ENCODE measurements at places on chromosomes 11 and 22. TPM values are rescaled to one million over a fixed set of nuclear protein-coding genes. Genes with fewer than 3 reads are reported as not detected.
A peak's percentile ranks its signal among the peaks of the same experiment; 100 is the strongest.

GRCh38 chr22:29798318-29798717 is 31.1 kb downstream of the UQCR10 start:
- DNase-seq, result no peak

- DNase-seq, result no peak
These were observed 5.8 kb upstream of the CELF1 start for GRCh38 chr11:47558695-47559094.

DNA sequence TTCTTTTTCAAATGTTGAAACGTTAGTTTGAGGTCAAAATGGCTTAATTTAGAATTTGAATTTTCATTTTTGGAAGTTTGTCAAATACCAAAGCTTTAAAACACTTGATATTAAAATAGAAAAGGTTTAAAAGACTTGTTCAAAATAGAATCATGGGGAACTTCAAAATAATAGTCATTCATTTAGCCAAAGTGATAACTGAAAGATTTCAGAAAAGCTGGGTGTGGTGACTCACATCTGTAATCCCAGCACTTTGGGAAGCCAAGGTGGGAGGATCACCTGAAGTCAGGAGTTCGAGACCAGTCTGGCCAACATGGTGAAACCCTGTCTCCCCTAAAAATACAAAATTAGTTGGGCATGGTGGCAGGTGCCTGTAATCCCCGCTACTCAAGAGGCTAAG is 10.9 kb downstream of the GSTP1 start:
- no peak for DNase-seq

- DNase-seq, result peak; percentile 32
These were observed 13.7 kb downstream of the COA4 start for GRCh38 chr11:73862986-73863385.

GRCh38 chr11:1731451-1732059 is 18.8 kb downstream of the IFITM10 start:
- no peak for DNase-seq

GRCh38 chr22:35966314-35967045 is 62.1 kb downstream of the RBFOX2 start:
- DNase-seq, result no peak

GRCh38 chr22:32327066-32327465 is 30.6 kb upstream of the RFPL3 start:
- no peak for DNase-seq

GRCh38 chr22:38834215-38834953 is 9.4 kb downstream of the NPTXR start:
- DNase-seq, result no peak

- DNase-seq, result peak; percentile 20
These were observed 28.9 kb downstream of the AP1B1 start for GRCh38 chr22:29359469-29359868.

DNA sequence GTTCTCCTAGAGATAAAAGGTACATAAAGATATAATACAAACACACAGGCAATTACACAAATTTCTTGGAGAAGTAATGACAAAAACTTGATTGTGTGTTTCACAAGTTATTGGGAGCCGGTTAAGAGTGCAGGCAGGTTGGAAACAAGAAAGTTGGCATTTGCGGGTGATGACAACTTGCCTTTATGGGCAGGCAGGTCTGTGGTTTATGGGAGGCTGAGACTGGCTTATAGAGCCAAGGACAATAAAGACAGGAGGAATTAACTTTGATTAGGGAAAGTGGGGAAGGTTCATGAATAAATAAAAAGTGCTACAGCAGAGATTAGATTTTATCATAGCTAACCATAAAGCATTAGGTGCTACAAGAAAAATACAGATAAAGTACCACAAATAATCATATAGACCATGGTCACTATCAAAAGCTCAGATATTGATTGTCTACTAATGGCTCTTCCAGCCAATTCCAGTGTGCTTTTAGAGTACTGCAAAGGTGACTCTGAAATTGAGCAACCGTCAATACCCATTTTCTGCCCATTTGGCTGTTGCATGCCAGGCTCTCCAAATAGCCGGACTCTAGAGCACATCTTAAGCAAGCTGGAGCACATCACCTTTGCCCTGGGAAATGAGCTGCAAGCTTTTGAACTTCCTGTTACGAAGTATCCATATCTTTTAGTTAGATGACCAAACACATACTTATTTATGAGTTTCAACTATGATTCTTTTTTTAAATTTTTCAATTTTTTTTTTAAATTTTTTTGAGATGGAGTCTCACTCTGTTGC is 33.9 kb upstream of the GAB2 start:
- DNase-seq, result no peak

GRCh38 chr11:86511086-86511551 is 136.4 kb downstream of the CCDC81 start:
- no peak for DNase-seq

GRCh38 chr22:36368359-36368983 is 19.3 kb downstream of the MYH9 start:
- DNase-seq, result peak; percentile 56

GRCh38 chr11:533586-534395 is 1.6 kb downstream of the HRAS start:
- DNase-seq, result no peak

- peak; percentile 99 for DNase-seq
These were observed 4.8 kb downstream of the CNIH2 start for GRCh38 chr11:66282468-66283455.

DNA sequence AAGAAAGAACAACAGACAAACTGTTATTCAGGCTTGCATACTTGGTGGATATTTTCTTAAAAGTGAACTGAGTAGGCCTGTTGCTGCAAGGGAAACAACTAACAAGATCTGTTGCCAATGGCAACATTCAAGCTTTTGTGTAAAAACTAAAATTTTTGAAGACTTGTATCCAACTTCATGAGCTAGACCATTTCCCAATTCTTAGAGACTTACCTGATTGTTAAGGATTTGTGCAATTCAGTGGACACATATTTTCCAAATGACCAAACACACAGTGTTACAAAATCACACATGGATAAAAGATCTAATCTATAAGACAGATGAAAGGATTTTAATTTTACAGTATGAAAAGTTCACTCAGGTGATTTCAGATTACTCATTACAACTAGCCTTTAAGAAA is 564.1 kb downstream of the CNTN5 start:
- no peak for DNase-seq

GRCh38 chr11:19704213-19704612 is 8.4 kb upstream of the NAV2 start:
- no peak for DNase-seq

DNA sequence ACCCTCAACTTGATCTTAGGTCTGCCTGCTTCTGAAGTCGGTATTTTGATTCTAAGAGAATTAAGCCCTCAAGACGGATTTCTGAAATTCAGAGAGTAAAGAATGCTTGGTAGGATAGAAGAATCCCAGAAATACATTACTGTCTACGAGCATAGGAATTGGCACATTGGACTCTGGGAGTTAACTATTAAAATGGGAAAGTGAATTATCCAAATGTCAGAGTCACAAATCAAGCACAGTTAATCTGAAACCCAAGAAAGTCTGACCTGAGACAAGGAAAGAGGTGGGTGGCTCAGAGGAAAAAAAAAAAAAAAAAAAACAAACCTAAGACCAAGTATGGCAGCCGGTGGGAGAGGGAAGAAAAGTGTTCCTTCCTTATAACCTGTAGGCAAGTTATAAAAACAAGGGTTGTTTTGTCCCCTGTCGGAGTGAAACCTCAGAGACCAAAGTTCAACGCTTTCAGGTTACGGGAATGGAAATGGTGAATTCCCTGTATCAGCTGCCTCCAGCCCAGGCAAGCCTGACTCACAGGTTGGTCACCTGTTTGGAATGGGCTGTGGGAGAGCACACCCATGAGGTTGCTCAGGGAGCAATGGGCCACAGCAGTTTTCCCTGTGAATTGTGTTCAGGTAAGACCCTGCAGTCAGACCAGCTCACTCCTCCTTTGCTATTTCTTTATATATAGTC is 139.0 kb downstream of the ETS1 start:
- DNase-seq, result no peak

DNA sequence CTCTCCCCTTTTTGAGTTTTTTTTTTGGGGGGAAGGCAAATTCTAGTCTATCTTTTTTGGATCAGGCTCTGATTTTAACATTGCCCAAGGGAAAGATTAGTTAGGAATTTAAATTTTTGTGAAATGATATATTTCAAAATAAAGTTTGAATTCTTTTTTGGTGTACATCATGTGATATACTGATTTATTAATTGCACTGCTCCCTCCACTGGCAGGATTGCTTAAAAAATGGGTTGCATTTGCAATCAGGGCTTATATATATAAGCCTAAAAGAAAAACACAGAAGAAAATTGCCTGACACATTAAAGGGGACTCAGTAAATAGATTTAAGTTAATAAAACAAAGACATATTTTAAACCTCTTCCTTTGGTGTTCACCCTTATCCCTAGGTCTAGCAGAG is 1.2 kb downstream of the DYNC2H1 start:
- no peak for DNase-seq

- DNase-seq, result no peak
These were observed 33.5 kb downstream of the GDPD4 start for GRCh38 chr11:77267962-77268361.

- DNase-seq, result no peak
These were observed 34.0 kb downstream of the SLCO2B1 start for GRCh38 chr11:75184757-75185425.

- peak; percentile 36 for DNase-seq
These were observed 30.5 kb downstream of the CHKA start for GRCh38 chr11:68090706-68091105.

DNA sequence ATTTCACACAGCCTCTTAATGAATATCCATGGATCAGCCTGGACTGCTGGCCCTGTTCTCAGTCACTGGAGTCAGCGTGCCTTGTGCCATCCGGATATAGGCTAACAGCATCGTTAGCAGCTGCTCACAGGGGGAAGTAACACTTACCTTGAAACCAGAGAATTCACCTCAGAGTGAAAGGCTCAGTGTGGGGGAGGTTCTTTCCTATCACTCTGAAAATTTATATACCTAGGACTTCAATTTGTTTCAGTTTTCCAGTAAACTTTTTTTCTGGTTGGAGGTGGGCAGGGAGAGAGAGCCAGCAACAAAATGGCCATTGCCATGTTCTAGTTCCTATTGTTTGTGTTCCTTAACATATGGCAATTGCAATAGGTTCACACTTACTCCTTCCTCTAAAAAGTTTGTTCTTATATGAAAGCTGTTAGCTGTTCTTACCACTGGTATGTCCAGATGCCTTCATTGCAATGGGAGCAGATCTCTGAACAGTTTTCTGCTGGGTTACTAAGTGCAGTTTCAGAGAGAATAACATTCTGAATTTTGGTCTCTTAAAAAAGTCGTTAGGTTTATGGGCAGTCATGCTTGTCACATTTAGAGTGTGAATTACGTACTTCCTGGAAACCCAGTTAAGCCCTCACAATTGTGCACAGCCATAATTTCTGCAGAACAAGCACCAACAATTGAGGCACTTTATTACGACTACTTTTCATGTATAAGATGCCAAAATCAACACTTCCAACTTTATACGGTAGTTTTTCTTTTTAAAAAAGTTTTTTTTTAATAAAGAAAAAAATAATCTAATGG is 247.6 kb downstream of the CADM1 start:
- no peak for DNase-seq

GRCh38 chr11:3087821-3088800 is 30.9 kb upstream of the CARS1 start:
- DNase-seq, result no peak

DNA sequence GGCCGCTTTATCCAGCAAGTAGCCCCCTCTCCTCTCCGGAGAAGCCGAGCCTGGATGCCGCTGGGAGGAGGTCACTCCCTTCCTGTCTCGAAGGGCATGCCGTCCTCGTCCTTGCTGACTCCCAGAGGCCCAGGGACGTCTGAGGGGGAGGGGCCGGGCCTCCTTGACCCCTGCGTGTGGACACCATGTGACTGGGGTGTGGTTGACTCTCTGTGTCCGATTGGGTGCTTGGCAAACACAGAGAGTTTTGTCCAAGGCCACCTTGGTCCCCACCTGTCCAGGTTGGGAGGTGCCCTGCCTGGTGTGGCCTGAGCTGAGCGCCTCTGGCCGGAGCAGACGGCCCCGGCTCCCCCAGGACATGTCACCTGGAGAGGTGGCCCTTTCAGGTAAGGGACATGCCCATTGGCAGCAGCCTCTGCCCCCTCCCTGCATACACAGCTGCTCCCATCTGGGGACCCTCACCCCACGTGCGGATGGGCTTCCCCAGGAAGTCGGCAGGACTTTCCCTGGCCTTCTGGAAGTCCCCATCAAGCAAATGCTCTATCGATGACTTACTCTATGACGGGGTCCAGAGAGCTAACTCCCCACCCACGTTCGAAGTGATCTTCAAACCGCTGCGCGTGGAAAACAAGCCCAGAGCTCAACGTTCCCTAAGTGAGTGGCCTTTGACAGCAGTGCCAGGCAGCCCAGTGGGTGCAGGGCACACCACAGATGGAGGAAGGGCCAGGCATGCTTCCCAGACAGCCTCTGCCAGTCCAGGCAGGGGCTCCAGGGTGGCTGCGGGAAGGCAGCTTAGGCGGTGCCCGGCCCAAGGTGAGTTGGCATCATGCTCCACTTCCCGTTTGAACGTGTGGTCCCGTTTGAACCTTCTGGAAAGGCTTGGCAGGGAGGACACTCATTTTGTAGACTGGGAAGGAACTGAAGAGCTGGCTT is at the start of gene SMIM38:
SMIM38 (plus strand) TSS at position 634 of the 933 bp plus-strand sequence. CDS start 1,912 bp downstream, outside the sequence.
- no peak for DNase-seq

GRCh38 chr11:17008099-17008498 is 6.1 kb downstream of the PLEKHA7 start:
- DNase-seq, result peak; percentile 26

DNA sequence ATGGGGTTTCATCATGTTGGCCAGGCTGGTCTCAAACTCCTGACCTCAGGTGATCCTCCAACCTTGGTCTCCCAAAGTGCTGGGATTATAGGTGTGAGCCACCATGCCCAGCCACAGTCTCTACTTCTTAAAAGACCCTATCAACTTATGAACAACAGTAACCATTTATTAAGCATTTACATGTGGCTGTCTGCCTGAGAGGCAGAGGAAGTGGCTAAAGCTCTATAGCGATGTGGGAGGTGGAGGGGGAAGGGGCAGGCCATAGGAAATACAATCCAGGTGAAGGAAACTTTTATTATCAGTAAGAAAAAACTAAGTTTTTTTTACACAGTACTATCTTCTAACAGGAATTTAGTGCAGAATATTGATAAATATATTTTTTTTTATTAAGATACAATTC is 87.8 kb upstream of the PHOX2A start:
- no peak for DNase-seq

- DNase-seq, result no peak
These were observed 23.5 kb downstream of the RRM1 start for GRCh38 chr11:4118107-4118506.

GRCh38 chr11:19963697-19964387 is 196.4 kb downstream of the DBX1 start:
- no peak for DNase-seq

Gene MMP8
- not detected for total RNA-seq

Gene BBOX1
- total RNA-seq, result 25.5 TPM

Gene MUC5AC
- not detected for total RNA-seq

Gene SYVN1
- total RNA-seq, result 28.8 TPM

Gene WT1
- not detected for total RNA-seq

Gene NFAM1
- total RNA-seq, result 1.1 TPM

Gene PNPLA3
- total RNA-seq, result not detected

Gene MMP11
- 0.38 TPM for total RNA-seq

Gene NF2
- 37.5 TPM for total RNA-seq

Gene YPEL1
- total RNA-seq, result 6.7 TPM

Gene KCNQ1
- total RNA-seq, result 103 TPM

Gene LTO1
- 40.0 TPM for total RNA-seq

Gene CARNS1
- total RNA-seq, result 9.8 TPM

Gene ARHGAP42
- 55.7 TPM for total RNA-seq

Gene OR8A1
- total RNA-seq, result not detected

Gene ACRV1
- total RNA-seq, result not detected
